ENCODE measurements at places on chromosomes 3 and 15. TPM values are rescaled to one million over a fixed set of nuclear protein-coding genes. Genes with fewer than 3 reads are reported as not detected.

The CLEC3B gene
- 0.40 TPM for total RNA-seq

The LRRC31 gene
- total RNA-seq, result not detected

The PTX3 gene
- total RNA-seq, result 161 TPM

The GPR171 gene
- total RNA-seq, result not detected

The TLR9 gene
- total RNA-seq, result not detected

The ZBTB47 gene
- 28.9 TPM for total RNA-seq

DNA sequence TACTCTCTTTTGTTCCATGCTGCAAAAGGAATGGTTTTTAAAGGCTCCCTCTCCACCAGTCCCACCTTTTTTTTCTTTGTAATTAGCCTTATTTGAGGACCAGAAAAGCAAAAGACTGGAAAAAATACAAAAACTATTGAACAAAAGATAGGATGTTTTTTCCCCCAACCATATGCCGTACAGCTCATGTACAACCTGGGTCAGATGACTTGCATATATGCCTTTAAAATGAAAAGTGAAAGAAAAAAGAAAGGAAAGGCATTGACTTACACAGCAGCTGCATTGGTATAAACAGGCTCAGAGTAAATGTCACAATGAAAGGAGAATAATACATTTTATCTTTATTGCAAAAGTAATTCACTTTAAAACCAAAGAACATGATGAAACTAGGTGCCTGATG lies 69.5 kb upstream of the CMC1 start:
- DNase-seq, result no peak

DNA sequence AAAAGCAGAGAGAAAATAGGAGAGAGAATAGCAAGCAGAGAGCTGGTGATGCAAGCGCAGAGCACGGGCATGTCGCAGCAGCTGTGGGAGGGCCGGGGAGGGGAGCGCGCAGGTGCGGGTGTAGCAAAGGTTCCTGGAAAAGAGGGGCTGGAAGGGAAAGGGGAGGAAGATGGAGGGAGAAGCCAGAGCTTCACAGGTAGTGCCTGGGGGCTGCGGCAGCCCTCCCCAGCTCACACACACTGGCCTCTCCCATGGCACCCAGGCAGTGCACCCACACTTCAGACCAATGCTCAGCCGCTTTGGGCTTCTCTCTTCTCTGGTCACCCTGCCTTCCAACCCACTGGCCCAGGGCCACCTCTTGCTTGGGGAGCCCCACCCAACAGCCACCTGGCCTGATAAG lies 72.1 kb downstream of the ADAMTS7 start:
- DNase-seq, result no peak

DNA sequence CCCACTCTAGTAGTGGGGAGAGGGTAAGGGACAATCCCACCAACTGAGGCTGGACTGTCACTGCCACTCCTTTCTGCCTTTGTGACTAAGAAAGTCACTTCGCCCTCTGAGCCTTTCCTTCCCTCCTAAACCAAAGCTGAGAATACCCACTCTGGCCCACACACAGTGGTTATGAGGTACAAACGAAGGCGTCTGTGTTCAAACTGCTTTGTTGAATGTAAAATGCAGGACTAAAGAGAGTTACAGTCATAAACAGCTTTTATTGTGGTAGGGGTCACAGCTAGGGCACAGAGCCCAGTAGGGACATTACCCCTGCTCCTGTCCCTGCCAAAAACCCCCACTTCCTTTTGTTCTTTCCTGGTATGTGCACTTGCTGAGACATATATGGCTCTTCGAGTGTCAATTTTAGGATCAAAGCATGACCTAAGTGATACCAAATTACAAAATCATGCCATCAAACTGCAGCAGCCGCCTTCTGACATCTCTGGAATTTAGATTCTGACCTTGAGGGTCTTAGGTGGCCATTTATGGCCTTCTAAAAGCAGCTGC lies 45.1 kb downstream of the CTDSPL start:
- DNase-seq, result no peak

- DNase-seq, result no peak
Observed at GRCh38 chr3:42685891-42686820, 819 bp downstream of the KLHL40 start.

DNA sequence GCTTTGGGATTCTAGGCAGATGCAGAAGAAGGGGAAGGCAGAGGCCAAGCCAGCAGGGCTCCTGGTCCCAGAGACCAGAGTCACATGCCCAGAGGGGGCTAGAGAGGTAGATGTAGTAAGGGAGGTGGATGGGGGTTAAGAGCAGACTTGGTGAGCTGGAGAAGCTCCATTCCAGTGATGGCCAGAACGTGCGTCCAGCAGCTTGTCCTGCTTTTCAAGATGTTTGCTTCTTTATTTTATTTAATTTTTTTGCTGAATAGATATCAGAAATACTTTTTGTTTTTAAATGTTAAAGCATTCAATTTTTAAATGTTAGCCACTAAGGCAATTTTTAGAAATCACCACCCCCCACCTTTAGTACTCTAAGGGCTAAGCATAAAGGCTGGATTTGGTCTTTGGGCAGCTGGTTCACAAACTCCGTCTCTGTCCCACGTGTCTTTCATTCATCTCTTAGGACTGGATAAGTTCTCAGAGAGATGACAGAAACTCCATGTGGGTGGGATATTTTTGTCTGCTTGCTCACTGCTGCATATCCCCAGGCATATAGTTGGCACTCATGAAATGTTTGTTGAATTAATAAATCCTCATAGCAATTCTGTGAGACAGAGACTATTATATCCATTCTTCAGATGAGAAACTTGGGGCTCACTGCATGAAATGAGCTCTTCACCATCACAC lies 6.7 kb downstream of the COLQ start:
- DNase-seq, result no peak

- no peak for DNase-seq
Observed at GRCh38 chr3:151899996-151900395, 26.6 kb downstream of the SUCNR1 start.

- DNase-seq, result peak; percentile 69
Observed at GRCh38 chr3:63762934-63763550, 56.1 kb upstream of the C3orf49 start.

- no peak for DNase-seq
Observed at GRCh38 chr3:169232863-169233262, 430.6 kb downstream of the MECOM start.

DNA sequence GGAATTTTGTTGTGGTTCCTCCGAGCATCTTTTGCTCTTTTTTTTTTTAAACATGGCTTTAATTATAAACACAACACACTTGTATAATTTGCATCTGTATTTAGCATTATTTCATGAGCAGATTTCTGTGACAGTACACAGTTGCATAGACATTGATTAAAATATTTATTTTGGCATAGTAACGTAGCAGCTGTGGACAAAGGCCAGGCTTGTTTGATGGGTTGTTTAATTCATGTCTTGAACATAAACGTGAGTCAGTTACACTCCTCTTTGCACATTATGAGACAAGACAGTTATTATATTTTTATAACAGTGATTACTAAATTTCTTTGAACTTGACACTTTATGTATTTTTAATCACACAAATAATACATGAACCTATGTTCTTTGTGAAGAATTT lies 182.5 kb downstream of the CACNA2D3 start:
- DNase-seq, result no peak

- DNase-seq, result peak; percentile 65
Observed at GRCh38 chr15:45522328-45523165, at the start of gene SLC30A4. SLC30A4 (minus strand) TSS chr15:45522755; CDS start chr15:45522354, 401 bp downstream.

Data from LHCN-M2 (cell line).